Activated CD4-positive, alpha-beta memory T cell treated with anti-CD3 and anti-CD28 coated beads for 36 hours (primary cell): ENCODE measurements at places on chromosomes 1 and 21. TPM values are rescaled to one million over a fixed set of nuclear protein-coding genes. Genes with fewer than 3 reads are reported as not detected.

DNA sequence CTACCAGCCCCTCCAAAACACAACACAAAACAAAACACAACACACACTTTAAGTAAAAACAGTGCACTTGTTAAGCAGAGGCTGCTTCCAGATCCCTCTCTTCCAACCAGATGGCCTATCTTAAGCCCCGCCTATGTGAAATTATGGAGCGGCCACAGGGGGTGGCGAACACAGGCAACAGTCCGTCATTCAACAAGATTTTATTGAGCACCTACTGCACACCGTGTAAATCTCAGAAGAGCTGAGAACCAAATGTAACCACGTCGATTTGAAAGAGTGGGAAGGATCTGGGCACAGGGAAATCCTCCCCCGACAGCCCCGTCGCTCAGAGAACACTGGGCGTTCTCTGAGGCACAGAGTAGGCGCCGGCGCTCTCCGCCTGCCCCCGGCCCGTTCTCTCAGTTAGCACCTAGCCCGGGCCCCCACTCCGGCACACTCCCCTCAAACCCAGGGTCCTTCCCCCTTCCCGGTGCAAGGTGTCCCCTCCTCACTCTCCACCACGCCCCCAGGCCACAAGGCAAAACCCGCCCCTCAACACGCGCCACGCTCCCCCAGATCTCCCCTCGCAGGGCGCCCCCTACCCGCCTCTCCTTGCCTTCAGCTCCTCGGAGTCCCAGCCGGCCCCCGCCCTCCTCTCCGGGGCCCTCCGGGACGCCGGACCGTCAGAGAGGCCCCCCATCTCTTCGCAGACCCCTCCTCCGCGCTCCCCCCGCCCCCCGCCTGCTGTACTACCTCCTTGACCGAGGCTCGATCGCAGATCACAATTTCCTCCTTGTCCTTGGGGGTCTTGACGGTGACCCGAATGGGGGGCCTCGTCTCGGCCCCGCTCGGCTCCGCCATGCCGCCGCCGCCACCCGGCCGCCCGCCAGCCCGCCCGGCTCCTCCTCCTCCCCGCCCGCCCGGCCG, 483 bp downstream of the UBQLN4 start:
- peak; percentile 79 for DNase-seq

- DNase-seq: peak; percentile 57
Observed at GRCh38 chr1:116772648-116773045, 18.4 kb downstream of the CD2 start.

DNA sequence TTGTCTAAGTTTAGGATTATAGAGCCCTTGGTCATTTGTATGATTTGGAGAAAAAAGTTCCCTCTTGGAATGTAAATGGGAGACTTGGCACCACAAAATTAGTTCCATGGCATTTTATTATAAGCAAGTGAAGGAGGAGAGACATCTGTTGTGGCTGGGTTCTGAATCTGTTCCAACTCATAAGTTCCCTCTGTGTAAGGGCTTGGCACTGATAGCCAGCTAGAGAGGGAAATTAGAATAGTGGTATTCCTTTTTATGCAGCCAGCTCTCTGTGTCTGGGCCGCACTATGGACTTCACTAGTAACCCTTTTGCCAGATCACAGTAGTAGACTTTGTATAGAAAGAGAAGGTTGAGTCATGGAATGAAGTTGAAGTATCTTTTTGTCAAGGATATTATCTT, 31.1 kb downstream of the GNAI3 start:
- no peak for DNase-seq

GRCh38 chr1:172359491-172359999, 60.9 kb upstream of the C1orf105 start:
- DNase-seq: no peak

DNA sequence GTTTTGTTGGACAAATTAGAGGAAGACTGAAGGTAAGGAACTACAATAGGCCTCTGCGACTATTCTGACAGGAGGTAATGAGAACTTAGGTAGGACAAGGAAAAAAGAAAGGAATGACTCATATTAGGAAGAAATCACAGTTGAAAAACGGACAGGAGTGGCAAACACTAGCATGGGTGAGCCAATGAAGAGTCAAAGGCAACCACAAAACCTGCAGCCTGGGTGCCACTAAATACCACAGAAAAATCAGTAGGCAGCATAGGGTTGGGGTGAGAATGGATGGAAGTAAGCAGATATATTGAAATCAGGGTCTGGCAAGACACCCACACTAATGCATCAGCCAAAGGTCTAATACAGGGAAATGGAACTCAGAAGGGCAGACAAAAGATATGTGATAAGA, 10.0 kb downstream of the RBM34 start:
- no peak for DNase-seq

- no peak for DNase-seq
Observed at GRCh38 chr1:55302972-55303371, 87.8 kb upstream of the USP24 start.

- DNase-seq: peak; percentile 75
Observed at GRCh38 chr1:248872752-248873408, 14.0 kb upstream of the ZNF692 start.

- no peak for DNase-seq
Observed at GRCh38 chr1:208405014-208405413, 160.8 kb upstream of the PLXNA2 start.

DNA sequence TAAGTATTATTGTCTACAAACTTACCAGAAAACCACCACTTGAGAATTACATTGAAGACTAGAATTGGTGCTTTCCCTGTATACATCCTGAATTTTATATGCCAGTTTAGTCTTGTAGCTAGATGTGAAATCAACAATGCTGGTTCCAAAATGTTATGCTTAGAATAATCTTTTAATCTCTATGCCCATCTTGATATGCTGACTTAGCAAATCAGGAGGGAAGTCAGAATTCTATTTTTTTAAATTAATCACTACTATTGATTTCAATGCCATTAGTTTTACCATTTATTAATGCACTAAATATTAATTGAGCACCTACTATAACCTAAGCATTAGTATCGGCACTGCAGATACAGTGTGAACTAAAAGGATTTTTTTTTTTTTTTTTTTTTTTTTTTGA, 641.6 kb upstream of the ADGRL4 start:
- DNase-seq: no peak

DNA sequence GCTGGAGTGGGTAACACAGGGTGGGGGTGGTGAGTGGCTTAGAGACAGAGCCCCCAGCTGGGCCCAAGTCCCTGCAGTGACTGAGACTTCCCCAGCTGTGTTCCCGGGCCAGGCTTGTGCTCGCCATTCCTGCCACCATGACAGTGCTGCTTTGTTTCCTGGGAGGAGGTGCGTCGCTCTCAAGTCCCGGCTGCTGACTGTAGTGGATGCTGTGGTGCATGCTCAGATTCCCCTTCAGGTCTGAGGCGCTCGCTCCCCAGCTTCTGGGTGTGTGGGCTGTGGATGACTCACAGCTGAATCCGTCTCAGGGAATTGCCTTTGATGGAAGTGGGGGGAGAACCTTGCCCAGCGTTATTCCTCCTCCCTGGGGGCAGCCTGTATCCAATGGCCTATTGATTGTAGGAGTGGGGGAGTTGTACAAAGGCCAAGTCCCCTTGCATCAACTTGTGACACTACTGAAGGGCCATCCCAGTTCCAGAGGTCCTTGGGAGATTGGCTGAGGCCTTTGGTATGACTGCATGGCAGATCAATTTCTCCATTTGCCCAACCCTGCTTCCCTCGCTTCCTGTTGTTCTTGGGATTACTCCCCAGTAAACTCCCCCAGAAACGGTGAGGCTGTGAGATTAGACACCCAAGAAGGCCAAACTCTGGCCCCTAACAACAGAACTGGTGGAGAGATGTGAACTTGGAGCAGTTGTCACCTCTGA, 17.8 kb upstream of the POU3F1 start:
- DNase-seq: no peak

- no peak for DNase-seq
Observed at GRCh38 chr21:14058566-14058965, 152.2 kb downstream of the LIPI start.

GRCh38 chr1:78408192-78408591, 82.6 kb upstream of the PTGFR start:
- DNase-seq: no peak

GRCh38 chr1:2095394-2095793, 45.2 kb downstream of the PRKCZ start:
- no peak for DNase-seq

DNA sequence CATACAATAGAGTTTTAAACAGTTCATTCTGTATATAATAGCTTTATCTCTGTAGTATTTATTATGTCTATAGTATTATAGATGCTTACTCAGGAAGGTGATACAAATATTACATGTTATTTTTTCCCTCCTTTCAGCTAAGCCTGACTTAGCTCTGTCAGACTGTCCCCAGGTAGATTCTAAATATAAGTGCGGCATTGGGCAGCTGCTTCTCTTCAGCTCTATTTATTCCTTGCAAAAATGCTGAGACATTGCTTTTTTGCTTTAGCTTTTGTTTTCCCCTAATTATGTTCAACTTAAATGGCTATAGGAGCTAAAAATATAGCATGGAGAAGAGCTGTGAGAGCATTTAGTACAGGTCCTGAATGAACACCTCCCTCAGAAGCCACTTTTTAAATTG, 203.2 kb upstream of the BEND5 start:
- DNase-seq: no peak

DNA sequence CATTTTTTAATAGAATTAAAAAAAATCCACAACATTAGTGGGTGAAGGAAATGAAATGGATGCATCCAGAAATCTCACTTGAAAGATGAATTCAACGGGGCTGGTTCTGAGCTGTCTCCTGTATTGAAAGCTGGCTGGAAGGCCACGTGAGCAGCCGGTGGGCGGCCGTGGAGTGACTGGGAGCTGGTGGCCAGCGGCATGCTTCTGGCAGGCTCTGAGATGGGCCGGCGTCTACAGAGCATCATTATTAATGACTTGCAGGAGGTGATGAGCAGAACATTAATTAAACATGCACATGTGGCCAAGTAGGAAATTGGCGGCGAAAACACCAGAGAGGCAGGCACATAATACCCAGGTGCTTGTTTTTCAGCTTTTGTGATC, 115.6 kb upstream of the LMO4 start:
- DNase-seq: no peak

DNA sequence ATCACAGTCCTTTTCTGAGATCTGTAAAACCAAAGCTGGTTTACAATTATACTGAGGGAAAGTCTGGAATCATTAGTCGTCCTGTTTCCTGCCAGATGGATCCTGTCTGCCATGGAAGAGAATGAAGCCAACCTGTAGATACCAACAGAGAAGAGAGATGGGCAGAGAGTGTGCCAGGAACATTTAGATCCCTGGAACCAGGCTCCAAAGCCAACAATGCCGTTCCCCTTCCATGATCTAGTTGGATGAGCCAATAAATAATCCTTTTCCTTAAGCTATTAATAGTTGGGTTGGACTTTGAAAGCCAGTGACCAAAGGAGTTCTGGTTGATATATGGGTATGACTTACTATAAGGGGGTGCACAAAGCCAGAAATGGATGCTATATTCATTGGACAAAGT, 15.0 kb downstream of the CAPN8 start:
- no peak for DNase-seq

DNA sequence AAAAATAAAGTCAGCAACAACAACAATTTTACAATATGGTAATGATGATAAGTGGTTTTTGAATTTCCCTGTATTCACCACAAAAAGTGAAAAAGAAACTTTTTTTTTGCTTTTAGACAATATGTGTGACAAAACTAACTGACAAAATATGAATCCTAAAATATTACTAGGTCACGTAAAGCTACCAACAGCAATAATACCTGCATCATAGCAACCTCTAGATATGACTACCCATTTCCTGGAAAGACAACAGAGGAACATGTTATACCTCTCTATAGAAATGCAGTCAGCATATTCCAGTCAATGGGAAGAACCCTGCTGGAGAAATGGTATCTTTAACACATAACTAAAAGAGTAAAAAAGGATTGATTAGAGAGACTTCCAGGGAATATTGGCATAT, 73.7 kb downstream of the PDE4B start:
- no peak for DNase-seq

GRCh38 chr1:71667216-71667615, 586.4 kb upstream of the ZRANB2 start:
- DNase-seq: no peak

DNA sequence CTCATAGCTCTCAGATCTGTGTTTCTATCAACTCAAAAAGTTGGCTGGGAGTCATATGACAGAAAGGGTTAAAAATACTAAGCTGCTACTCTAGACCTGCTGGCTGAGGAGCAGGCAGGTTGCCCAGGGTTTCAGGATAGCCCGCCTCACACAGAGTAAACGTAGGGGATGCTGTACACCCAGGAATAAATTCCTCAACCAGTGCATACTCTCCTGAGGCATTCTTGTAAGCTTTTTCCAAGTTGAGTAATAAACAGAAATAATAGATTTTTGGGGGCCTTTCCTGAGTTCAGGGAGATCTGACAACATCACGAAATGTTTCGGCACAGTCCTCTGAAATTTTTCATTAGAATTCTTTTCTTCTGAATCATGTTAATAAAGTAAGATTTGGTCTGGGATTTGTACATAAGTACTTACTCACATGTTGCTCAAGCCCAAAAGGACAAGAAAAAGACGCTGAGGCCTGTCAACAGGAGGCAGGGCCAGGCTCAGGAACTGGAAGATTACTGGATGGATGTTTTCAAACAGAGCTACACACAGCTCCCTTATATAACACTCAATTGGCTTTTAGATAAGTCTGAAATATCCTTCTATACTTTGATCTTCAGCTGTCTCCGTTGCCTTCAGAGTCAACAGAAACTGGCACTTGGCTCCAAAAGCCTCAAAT, 41.0 kb downstream of the TGFBR3 start:
- DNase-seq: no peak

DNA sequence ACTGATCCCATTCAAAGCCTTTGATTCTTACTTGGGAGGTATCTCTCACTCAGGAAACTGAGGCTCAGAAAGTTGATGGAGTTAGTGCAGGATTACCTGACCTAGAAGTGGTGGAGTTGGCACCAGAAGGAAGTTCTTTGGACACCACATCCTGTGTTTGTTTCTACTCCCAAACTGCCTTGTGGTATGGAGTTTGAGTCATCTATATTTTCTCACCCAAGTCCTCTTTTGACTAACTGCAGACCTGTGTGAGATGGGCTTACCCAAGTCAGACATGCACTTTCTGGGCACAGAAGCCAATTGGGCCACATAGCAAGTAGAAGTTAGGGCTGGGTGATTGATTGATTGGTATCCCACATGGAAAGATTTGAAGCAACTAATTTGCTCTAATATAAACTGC, 36.1 kb downstream of the FGGY start:
- peak; percentile 46 for DNase-seq

GRCh38 chr1:54885237-54885679, 1.7 kb downstream of the DHCR24 start:
- DNase-seq: no peak

DNA sequence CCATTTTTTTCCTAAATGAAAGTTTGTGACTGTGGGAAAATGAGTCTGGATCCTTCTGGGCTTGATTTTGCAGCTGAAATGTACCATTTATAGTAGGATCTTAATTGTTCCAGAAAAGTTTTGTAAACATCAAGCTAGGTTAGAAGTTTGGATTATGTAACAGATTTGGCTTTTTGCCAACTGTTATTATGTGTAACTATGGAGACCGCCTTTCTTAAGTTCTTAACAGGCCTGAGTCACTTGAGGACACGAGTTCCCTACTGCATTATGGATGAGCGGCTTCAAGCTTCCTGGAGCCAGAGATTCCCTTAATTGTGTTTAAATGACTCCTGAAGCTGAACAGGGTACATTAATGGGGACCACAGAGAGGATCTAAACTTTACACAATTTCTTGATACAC, 22.2 kb downstream of the SLC25A33 start:
- DNase-seq: no peak

The KCTD3 gene
- 2.7 TPM for total RNA-seq

The NEXN gene
- total RNA-seq: 0.51 TPM

The CD1B gene
- not detected for total RNA-seq

The CRYBG2 gene
- 1.3 TPM for total RNA-seq

The GRIK3 gene
- not detected for total RNA-seq

The RNPC3 gene
- total RNA-seq: 16.4 TPM

The EPHA2 gene
- 0.22 TPM for total RNA-seq

The NHLH1 gene
- 0.22 TPM for total RNA-seq

The OR2M3 gene
- total RNA-seq: not detected

The ETV3L gene
- not detected for total RNA-seq

The TSHB gene
- total RNA-seq: not detected
